Activated CD4-positive, alpha-beta T cell treated with anti-CD3 and anti-CD28 coated beads for 36 hours (primary cell): ENCODE measurements at places on chromosomes 4 and X. TPM values are rescaled to one million over a fixed set of nuclear protein-coding genes. Genes with fewer than 3 reads are reported as not detected.

DNA sequence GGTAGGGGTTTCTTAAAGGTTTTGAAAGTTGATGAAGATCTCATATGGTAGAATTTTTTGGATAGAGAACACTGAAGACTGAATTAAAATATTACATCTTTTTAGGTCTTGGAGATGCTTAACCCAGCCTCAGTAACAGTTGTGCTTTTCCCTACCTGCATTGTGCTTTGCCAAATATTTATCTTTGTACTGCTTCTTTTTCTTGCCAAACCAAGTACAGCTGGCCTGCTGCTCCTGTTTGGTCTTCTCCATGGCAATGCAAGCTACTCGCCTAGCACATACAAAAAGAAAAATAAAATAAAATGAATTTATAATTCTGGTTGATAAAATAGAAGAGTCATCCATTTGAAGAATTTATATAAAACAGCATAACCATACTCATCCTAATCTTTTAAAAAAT is 95.4 kb downstream of the NYX start:
- no peak for DNase-seq

GRCh38 chr4:122576261-122577188 is 44.3 kb downstream of the IL21 start:
- peak; percentile 51 for DNase-seq

GRCh38 chr4:56438766-56439165 is 2.7 kb downstream of the PAICS start:
- DNase-seq, result no peak

The ANXA3 gene
- total RNA-seq, result 1.0 TPM

- DNase-seq, result no peak
Observed at GRCh38 chr4:52979821-52980590, 117.9 kb downstream of the RASL11B start.

The BBS12 gene
- 2.8 TPM for total RNA-seq

The ARHGAP36 gene
- total RNA-seq, result not detected

GRCh38 chrX:10904220-10904619 is 206.9 kb upstream of the HCCS start:
- no peak for DNase-seq

DNA sequence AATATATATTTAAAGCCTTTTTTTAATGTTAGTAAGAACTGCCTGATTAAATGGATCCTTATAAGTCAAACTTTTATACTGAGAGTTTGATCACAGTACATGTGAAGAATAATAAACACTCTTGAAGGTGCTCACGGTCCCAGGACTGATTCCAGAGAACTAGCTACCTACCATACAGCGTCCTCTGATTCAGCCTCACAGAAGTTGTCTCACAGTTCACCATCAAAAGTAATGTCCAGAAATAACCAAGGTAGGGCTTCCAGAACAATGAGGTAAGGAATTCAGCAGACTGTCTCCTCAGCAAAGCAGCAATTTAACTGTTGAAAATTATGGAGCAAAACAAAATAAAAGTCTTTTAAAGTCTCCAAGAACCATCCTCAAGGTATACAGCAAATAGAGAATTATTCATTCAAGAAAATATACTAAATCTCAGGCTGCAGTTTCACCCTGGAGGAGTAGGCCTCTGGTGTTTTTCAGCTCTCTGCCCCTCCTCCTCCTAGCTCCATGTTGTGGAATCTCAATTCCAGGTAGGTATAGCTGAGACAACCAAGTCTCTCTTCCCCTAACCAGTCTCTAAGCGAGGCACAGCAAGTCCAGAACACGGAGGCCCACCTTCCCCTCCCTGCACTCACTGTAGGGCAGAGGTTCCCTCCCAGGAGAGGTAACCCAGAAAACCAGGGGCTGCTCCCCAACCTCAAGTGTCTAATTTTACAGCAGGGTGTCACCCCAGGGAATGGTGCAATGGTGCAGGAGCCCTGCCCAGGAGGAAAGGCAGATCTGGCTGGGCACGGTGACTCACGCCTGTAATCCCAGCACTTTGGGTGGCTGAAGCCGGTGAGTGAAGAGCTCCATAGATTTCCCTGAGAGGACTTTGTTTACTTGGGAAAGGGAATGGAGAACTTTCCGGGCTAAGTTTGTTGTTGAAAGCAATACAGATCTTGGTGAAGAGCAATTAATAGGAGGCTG is 28.6 kb downstream of the FAM241A start:
- no peak for DNase-seq

DNA sequence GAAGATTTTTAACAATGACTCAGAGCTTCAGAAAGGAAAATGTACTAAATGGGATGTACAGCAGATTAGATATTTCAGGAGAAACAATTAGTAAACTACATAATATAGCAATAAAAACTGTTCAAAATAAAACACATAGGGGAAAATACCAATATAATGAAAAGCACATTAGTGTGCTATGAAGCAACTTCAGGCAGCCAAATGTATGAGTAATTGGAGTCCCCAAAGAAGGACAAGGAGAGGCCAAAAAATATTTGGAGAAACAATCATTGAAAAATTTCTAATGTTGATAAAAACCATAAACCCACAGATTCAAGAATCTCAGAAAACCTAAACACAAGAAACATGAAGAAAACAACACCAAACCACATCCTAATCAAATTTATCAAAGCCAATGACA is 129.3 kb upstream of the CHRDL1 start:
- no peak for DNase-seq

- peak; percentile 60 for DNase-seq
Observed at GRCh38 chr4:185470501-185471195, 885 bp downstream of the CCDC110 start.

The PGRMC2 gene
- total RNA-seq, result 38.5 TPM

DNA sequence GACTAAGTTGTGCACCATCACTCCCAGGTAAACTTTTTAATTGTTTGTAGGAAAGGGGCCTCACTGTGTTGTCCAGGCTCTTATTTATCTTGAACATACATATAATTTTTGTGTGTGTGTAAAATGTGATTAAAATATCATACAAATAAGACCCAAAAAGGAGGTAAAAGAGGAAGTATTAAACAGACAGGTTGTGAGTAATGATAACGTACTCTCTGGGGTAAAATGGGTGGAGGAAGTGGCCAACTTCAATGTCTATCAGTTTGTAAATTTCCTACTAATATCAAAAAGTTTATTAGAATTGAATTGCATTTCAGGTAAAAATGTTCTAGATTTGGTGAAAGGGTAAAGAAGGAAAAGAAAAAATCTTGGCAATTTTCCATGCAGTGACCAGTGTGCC is 48.8 kb downstream of the SULT1E1 start:
- no peak for DNase-seq

The MTMR8 gene
- total RNA-seq, result 4.1 TPM

GRCh38 chrX:40318801-40319200 is 221.0 kb upstream of the BCOR start:
- no peak for DNase-seq

GRCh38 chr4:139465922-139466321 is 12.0 kb downstream of the RAB33B start:
- DNase-seq, result no peak

- no peak for DNase-seq
Observed at GRCh38 chr4:6943012-6943884, 33.6 kb downstream of the TBC1D14 start.

- peak; percentile 43 for DNase-seq
Observed at GRCh38 chrX:56798866-56799758, 70.1 kb downstream of the NBDY start.

DNA sequence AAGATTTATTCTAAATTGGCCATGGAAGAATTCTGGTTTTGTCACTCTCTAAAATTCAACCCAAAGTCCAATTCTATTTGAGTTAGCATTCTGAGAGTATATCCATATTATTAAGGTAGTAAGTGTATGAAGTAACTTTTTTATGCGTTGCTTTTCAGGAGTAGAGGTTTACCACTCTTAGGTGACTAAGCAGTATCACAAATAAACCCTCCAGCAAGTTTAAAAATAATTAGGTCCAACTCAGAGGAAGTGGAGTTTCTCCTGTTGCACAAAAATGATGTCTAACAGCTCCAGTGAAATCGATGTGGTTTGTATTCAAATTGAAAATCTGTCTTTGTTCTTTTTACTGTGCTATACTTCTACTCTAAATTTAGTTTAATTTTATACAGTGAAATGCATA is 6.6 kb downstream of the SCML1 start:
- DNase-seq, result no peak

The CPE gene
- not detected for total RNA-seq

The CORIN gene
- total RNA-seq, result not detected
